ENCODE measurements at places on chromosomes 1 and 21.

- peak; percentile 69 for DNase-seq
These were observed 32.3 kb downstream of the HHAT start for GRCh38 chr1:210360852-210361477.

DNA sequence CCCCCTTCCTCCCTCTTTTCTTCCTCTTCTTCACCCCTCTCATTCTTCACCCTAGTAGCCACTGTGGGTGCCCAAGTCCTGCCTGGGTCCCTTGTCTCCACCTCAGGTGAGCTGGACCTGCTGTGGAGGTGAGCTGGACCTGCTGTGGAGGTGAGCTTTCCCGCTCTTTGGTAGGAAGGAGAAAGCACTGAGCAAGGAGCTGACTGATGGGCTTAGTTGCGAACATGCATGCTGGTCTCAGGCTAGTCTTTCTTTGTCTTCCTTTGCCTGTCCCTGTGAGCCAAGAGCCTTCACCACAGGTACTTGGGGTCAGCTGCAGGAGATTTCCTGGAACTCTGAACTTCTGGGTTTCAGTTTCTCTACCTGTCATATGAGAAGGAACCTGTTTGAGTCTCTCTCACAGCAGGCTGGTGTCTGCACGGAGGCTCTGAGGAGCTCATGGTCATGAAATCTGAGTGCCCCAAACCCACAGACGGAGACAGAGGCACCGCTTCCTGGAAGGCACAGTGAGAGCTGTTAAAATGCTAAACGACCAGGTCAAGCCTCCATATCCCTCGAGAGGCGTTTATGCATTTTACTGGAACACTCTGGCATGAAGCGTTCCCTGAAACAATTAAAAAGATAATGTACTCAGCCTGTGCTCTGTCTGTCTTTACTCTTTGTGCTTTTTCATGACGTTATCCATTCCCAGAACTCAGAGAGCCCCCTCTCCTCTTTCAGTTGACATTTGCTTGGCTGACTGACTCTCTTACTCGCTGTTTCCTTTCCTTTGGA, 69.5 kb downstream of the RHOU start:
- DNase-seq: no peak

DNA sequence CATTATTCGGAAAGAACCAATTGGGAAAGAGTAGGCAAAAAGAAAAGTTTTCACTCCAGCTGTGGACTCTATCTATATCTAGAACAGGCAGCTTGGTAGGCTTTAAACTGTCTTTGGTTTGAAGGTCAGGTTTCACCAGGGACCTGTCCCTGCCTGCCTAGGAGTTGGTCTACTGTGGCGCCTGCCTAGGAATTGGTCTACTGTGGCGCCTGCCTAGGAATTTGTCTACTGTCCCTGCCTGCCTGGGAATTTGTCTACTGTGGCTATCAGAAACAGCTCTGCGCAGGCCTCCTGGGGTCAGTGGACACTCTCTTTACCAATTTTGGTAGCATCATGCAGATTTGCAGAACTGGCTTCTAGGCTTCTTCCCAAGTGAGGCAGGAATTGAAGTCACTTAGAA, 13.8 kb downstream of the USP25 start:
- no peak for DNase-seq

GRCh38 chr1:178232949-178233348, 139.0 kb downstream of the RASAL2 start:
- DNase-seq: no peak

DNA sequence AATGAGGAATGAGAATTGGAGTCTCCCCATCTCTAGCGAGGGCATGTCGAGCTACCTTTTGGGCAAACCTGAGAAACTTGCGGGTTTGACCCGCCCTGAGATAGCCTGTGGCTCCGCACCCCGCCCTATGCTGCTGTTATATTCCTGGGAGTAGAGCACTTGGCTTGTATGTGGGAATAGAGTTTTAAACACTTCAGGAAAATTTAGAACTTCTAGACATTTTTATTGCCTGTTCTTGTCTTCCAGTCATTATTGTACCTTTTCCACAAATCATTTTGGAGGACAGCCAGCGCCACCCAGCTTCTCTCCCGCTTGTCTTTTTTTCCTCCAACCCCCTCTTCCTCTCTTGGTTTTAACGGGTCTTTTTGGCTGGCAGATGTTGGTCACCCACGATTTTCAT, 738 bp downstream of the GNPAT start:
- DNase-seq: no peak

GRCh38 chr1:36448530-36449056, 1.7 kb downstream of the OSCP1 start:
- DNase-seq: no peak

GRCh38 chr1:195867638-195868037, 740.6 kb downstream of the KCNT2 start:
- DNase-seq: no peak

- no peak for DNase-seq
These were observed 214.9 kb downstream of the GABPA start for GRCh38 chr21:25949701-25950100.

DNA sequence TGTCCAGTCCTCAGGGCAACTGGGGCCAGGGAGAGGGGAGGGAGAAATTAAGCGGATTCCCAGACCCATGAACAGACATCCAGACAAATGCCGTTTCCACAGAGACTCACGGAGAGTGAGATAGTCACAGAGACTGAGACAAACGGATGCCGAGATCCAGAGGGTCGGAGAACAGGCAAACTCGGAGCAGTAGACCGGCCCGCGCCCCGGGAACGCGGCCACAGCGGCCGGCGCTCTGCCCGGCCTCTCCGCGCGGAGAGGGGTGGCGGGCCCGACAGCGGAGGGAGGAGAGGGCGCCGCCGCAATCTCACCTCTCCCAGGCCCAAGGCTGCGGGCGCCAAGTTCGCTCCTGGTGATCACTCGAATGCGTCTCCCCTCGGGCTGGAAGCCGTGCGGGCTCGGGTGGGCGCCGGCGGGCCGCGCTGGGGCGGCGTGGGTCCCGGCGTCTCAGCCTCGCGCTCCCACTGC, 831 bp upstream of the FOXD2 start:
- no peak for DNase-seq

- no peak for DNase-seq
These were observed 2.6 kb downstream of the KCNA3 start for GRCh38 chr1:110672001-110672752.

GRCh38 chr1:84493747-84494146, 12.4 kb upstream of the SPATA1 start:
- DNase-seq: no peak

GRCh38 chr1:187032316-187032981, 203.7 kb downstream of the PLA2G4A start:
- no peak for DNase-seq

- DNase-seq: no peak
These were observed 109.6 kb upstream of the TMEM51 start for GRCh38 chr1:15043934-15044333.

DNA sequence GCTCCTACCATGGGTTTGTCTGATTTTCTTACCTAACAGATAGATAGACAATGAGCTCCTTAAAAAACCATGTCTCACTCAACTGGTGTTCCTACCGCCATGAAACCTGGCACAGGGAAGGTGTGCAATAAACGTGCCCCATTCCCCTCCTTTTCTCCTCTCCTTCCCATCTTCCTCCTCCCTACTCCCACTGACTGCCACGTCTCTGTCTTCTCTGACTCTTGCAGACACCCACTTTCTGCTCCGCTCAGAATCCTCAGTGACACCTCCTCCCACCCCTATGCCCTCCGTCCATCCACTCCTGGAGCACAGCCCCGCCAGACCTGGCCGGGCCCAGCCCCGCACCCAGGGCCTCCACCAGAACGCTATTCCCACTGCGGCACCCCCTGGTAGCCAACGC, 52.9 kb downstream of the HMGB4 start:
- no peak for DNase-seq

- no peak for DNase-seq
These were observed 511.7 kb downstream of the USP25 start for GRCh38 chr21:16241479-16241963.

DNA sequence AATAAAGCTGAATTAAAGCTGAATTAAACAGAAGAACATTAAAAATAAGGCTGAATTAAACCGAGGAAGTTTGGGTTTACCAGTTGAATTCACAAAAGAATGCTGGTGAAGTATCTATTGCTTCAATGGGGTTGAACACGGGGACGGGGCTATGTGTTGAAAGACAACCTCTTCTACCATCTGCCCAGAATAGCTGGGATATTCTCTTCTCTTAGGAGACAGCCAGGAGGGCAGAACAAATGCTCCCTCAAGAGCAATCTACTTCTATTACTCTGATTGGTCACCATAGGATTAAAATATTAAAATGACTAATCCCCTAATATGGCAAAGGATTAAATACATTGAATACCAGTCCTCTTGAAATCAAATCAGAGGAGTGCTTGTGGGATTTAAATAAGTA, 68.4 kb downstream of the LPGAT1 start:
- no peak for DNase-seq

DNA sequence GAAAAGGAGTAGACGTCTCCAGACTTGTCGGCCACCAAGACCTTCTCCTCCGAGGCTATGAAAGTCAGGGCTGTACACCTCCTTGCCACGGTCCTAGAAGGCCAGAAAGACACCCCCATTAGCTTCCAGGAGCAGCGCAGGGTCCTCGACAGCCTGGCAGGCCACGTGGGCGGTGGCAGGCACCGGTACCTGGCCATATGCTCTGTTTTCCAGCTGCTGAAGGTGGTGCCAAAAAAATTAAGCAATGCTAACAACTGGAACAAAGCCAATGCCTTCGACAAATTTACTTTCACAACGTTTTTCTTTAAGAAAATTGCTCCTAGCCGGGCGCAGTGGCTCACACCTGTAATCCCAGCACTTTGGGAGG, 15.9 kb downstream of the WDR4 start:
- no peak for DNase-seq

DNA sequence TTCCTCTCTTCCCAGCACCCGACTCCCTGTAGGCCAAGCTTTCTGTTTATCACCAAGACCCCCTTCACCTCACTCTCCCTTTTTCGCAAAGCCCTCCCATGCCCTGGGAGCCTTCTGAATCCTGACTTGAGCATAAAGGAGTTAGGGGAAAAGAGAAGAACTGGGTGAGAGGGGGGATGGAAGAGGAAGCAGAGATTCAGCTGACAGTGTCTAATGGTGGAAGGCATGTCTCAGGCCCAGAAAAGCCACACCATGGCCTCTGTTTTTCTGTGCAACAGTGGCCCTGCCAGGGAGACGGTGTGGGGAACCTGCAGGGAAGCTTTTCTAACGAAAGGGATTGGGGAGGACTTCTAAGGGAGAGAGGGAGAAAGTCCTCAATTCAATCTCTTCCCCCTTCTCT, 32.9 kb upstream of the SLC30A1 start:
- DNase-seq: no peak

DNA sequence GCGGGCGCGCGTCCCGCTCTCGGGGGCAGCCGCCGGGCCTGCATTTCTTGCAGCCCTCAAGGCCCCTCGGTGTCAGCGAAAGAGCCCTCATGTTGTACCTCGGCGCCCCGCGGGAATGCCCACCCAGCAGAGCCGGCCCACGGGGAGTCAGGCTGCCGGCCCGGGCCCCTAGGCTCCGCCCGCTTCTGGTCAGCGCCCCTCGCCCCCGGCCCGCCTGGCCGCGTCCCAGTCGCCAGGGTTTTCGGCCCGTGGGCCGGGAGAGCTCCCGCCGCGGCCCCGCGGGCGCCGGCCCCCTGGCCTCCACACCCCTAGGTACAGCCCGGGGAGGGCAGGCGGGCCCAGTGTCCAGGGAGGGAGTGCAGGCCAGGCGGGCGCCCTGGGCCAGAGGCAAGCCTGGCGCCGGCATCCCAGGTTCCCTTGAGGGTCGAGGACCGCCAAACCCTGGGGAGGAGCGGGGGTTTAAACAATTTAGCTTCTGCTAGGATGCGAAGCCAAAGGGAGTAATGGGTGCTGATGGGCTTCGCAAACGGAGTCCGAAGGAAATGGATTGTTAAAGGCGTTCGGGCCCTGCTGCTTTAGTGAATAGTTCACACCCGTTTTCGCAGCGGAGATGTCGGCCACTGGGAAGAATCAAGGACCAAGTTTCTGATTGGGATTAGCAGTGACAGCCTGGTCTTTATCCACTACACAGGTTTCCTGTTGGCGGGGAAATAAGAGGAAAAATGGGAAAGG, 486 bp upstream of the KCNA3 start:
- DNase-seq: no peak

DNA sequence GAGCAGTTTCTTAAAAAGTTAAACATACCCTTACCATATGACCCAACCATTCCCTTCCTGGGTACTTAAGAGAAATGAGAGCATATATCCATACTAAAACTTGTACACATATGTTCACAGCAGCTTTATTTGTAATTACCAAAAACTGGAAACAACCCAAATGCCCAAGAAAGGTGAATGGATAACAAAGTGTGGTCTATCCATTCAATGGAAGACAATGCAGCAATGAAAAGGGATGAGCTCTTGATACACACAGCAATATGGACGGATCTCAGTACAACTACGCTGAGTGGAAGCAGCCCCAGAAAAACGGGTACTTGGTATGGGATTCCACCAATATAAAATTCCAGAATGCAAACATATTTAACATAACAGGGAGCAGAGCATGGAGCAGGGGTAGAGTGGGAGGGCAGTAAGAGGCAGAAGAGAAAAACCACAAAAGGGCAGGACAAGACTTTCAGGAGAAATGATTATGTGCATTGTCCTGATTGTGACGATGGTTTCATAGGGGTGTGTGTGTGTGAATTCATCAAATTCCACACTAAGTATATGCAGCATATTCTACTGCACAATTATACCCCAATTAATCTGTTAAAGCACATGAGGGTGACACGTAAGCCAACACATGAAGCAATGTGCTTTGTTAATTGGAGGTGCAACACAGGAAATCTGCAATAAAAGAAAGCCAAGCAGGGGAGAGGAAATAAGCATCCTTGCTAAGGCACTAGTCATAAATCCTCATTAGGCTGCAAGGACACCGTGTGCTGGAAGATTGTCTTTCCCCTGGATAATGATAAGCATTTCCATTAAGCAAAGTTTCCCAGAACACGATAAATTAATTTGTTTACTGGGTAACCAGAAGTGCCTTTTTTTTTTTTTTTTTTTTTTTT, 113.1 kb upstream of the KRTAP19-8 start:
- no peak for DNase-seq

DNA sequence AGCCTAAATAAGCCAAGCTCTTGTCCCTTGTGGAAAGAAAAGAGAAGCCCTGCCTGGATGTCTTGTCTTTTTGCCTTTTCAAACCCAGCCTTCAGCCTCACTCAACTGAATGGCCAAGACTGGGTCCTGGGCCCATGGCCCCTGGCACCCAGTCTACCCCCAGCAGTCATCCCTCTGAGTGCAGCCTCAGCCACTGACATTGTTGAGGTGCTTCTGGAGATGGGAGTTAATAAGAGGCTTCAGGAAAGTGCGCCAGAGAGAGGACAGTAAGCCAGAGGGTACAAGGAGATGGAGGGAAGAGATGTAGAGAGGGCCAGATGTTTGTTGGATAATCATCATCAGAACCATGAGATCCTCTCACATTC, 6.8 kb downstream of the FNDC5 start:
- DNase-seq: no peak

DNA sequence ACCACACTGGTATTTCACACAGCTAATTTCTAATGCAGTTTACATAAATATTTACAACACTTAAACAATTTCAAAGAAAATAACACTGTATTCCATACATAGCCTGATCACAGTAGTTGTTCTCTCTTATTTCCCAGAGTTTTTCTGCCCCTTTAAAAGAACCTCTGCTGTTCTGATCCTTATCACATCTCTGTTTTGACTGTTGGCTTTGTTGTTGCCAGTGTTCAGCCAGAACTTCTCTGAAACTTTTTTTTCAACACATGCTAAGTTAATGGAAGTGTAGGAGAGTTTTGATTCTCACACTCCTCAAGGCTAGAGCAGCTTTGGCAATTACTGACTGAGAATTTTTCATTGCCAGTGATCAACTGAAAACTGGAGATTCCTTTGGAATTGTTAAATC, 11.1 kb downstream of the SELE start:
- no peak for DNase-seq

- DNase-seq: peak; percentile 52
These were observed 79.1 kb downstream of the NDUFS5 start for GRCh38 chr1:39105061-39105840.
